ENCODE measurements at places on chromosomes 5 and 9. TPM values are rescaled to one million over a fixed set of nuclear protein-coding genes. Genes with fewer than 3 reads are reported as not detected.

DNA sequence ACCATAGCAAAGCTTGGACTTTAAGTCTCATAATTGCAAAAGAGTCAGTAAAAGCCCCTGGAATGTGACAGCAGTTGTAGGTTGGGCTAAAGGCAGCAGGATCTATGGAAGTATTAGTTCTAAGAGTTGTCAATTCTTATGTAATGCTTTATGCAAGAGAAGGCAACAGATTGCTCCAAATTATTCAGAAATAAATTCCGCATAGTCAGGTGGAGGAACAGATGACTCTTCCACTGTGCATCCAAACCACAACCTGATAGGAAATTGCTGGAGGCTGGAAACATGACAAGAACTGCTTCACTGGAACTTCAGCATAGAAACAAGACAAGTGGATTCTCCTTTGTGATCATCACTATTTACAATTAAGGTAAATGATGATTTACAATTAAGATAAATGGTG, 101.0 kb downstream of the STARD4 start:
- no peak for DNase-seq

GRCh38 chr9:123834889-123835562, 94.9 kb downstream of the DENND1A start:
- DNase-seq: no peak

DNA sequence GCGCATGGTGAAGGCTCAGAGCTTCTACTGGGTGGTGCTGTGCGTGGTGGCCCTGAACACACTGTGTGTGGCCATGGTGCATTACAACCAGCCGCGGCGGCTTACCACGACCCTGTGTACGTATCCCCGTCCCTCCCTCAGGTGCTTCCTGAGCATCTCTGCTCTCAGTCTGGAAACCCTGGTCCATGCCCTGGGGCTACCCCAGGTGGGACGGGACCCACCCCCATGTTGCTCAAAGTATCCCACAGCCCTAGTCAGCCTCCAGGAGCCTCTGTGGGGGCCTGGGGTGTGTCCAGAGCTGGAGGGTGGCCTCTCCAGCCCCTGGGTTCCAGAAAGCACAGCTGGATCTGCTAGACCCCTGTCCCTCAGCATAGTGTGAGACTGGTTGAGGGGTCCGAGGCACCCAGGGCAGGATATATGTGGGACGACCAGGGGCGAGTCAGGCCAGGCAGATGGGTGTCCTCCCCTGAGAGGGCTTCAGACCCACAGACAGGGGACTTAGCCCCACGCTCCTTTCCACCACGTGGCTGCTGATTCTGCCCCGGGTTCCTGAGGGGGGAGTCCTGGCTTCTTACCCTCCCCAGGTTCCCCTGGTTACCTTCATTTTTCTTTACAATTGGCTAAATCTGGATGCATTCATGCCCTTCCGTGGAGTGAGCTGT, 94.0 kb downstream of the CACNA1B start:
- no peak for DNase-seq

DNA sequence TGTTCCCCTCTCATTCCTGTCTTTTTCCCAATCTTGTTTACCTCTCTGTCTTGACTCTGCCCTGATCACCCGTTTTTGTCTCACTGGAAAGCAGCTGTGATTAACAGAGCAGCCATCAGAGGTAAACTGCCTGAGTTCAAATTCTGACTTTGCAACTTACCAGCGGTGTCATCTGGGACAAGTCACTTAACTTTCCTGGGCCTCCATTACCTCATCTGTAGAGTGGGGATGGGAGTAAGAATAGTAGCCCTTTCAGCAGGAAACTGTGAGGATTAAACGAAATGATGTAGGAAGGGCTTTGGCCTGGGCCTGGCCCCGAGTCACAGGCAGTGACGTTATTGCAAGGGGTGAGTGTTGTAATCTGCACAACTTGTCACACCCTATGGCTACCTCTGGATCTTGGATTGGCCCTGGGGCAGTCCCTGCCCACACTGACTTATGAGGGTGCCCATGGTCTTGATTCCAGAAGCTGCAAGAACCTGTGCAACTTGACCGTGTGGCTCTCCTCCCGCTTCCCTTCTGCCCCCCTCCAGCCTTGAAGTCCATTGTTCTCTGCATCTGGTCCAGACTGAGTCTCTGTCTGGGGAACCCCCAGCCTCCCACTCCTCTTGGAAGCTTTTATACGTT, 657 bp upstream of the PCDH12 start:
- no peak for DNase-seq

SMIM33 gene
- total RNA-seq: not detected

DNA sequence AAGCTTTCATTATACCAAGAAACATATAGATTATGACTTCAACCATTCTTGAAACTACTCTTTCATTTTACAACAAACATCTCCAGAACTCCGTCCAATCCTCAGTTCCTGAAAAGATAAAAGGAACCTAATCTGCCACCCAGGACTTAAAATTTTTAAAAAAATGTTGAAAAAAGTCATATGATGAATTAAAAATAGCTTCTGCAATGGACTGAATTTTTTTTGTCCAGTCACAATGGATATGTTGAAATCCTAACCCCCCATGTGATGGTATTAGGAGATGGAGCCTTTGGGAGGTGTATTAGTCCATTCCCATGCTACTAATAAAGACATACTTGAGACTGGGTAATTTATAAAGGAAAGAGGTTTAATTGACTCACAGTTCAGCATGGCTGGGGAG, 2.7 kb upstream of the ALDH1A1 start:
- DNase-seq: no peak

Data from left lobe of liver (tissue), 2 donors.